ACHN (cell line): ENCODE measurements at places on chromosomes 16 and 17.
A peak's percentile ranks its signal among the peaks of the same experiment; 100 is the strongest.

GRCh38 chr17:10216213-10216938 is 18.0 kb upstream of the GAS7 start:
- DNase-seq: no peak

GRCh38 chr17:75006653-75007052 is 5.8 kb upstream of the MRPL58 start:
- DNase-seq: no peak

DNA sequence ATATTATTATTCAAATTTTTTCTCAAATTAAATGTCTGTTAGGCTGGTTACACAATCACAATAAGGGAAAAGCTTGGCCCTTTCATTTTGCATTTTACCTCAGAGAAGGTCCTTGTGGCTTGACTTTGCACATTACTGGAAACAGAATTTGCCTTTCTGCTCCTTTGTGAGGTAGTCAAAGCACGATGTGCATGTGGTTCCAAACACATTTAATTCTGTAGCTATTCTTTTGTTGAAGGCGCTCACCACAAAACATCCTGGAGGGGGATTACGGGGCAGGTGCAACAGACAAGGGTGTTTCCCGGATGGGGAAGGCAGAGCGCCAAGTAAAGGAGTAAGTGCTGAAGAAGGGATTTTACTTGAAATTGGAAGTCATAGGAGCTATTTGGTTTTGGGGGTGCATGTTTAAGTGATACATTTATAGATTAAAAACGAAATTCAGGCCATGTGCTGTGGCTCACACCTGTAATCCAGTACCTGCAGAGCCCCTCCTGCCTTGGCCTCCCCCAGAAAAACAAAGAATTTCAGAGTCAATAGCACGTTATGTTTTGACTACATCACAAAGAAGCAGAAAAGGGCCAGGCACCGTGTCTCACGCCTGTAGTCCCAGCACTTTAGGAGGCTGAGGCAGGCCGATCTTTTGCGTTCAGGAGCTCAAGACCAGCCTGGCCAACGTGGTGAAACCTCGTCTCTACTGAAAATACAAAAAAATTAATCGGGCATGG is 31.2 kb upstream of the TENT4B start:
- DNase-seq: no peak

GRCh38 chr16:61500851-61501250 is 535.4 kb downstream of the CDH8 start:
- no peak for DNase-seq

GRCh38 chr16:86994215-86994614 is 323.0 kb downstream of the C16orf95 start:
- no peak for DNase-seq

DNA sequence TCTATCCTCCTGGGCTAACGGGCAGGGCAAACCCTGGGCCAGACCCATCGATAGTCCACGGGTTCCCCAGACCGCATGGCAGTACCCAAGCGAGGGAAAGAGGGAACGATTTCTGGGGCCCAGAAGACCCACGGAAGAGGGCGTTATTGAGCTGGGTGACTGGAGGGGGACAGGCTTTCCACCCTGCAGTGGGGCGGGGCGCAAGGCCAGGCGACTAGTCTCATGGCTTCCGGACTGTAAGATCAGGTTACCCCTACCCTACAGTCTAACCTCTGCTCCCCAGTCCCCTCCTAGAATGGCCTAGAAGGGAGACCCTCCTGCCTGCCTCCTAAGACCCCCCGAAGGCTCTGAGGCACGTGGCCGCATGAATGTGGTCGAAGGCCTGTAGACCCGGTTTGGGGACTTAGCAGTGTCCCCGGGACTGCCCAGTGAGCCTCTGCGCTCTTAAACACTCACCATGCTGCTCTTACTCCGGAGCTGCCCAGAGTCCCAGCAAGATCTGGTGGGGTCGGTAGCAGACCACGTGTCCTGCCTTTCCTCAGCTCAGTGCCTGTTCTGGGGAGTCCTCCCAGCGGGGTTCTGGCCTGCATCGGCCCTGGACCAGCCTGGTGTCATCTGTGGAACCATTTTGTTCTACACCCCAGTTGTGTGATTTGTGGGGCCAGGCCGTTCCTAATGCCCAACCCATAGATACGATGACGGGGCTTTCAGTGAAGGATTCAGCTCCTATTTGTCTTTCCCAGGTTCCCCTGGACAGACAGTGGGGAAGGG is 13.2 kb upstream of the AURKB start:
- DNase-seq: peak; percentile 74

GRCh38 chr16:70739389-70739788 is 53.5 kb upstream of the MTSS2 start:
- DNase-seq: no peak

- no peak for DNase-seq
Observed at GRCh38 chr17:16986391-16986790, 14.5 kb upstream of the TNFRSF13B start.

DNA sequence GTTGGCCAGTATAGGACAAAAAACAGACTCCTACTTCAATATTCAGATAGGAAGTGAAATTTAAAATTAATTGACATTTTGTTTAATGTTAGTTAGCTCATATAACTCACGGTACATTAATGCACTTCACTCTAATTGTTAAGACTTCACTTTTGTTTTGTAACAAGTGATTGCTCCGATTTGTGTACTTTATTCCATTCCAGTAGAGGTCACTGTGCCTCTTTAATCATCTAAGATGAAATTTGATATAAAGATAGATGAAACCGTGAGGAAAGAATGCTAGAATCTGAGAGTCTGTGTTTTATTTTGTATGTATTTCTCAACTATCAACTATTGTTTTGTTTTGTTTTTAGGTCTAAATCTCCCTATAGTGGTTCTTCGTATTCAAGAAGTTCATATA is 29.0 kb downstream of the RBBP6 start:
- DNase-seq: peak; percentile 55

GRCh38 chr16:68526143-68526781 is 12.8 kb upstream of the ZFP90 start:
- no peak for DNase-seq

DNA sequence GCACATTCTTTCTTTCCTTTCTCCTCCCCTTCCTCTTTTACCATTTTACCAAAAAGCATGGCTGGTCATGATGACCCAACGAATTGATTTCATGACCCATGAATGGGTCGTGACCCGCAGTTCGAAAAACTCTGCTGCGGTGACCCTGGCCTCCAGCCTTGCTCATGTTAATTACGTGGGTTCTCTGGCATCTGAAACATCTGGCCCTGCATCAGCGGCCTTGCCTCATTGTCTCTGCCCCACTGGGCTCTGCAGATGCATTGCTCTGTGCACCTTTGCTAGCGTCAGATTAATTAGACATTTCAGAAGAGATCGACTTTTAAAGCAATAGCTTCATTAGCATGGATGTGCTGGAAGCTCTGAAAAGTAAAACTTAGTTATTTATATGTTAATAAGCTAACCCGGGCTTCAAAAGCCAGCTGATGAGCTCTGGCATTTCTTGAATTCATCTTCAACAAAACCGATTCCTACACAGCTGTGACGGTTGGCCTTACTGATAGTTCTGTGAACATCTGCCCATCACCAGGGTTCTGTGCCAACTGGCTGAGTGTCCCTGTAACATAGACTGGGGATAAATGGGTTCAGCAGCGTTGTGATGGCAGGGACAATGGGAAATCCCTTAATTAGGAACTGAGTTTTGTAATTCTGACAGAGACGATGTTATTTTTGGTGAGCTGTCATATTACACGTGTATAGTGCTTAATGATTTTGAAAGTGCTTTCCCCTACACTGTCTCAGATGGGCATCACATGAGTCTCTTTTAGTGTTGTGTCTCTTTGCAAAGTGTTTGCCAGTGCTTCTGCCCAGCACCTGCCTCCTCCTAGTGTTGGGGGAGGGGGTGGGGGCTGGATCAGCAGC is 225.9 kb upstream of the EEF2KMT start:
- DNase-seq: no peak
